Cortex of kidney (tissue), 1 donor: ENCODE measurements at places on chromosomes 13 and 19.

GRCh38 chr13:22110368-22110767 is 439.5 kb downstream of the FGF9 start:
- no peak for DNase-seq

DNA sequence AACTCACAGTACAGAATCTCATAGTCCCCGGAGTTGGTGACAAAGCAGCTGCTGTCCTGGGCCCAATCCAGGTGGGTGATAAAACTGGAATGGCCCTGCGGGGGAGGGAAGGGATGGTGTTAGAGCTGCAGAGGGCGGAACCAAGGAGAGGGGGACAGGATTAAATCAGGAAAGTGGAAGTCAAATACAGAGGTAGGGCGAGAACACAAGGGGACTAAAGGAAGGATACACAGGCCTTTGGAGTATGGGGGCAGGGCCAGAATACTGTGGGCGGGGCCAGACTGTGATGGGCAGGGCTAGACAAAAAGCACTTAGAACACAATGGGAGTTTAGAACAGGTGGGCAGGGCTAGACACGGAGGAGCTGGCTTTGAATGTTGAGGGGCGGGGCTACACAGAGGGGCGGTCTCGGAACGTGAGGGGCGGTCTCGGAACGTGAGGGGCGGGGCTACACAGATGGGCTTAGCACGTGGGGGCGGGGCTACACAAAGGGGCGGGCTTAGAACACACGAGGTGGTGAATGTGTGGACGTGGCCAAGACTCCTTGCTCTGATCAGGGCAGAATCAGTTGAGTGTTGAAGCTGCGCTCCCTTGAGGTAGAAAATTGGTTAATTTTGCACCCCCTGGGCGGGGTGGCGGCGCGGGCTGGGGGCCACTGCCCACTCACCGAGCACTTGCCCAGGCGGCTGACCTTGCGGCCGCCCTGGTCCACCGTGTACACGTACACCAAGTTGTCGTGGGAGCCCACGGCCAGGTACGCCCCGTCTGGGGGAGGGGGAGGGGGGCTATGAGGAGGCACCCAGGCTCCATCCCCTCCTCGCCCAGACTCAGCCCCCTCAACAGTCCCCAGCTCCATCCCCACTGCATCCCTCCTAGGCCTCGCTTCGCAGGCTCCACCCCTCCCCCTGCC is 14.0 kb upstream of the GPR4 start:
- DNase-seq, result no peak

DNA sequence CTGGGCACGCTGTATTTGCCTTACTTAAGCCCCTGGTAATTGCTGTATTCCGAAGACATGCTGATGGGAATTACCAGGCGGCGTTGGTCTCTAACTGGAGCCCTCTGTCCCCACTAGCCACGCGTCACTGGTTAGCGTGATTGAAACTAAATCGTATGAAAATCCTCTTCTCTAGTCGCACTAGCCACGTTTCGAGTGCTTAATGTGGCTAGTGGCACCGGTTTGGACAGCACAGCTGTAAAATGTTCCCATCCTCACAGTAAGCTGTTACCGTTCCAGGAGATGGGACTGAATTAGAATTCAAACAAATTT is 676 bp downstream of the BRCA2 start:
- no peak for DNase-seq

DNA sequence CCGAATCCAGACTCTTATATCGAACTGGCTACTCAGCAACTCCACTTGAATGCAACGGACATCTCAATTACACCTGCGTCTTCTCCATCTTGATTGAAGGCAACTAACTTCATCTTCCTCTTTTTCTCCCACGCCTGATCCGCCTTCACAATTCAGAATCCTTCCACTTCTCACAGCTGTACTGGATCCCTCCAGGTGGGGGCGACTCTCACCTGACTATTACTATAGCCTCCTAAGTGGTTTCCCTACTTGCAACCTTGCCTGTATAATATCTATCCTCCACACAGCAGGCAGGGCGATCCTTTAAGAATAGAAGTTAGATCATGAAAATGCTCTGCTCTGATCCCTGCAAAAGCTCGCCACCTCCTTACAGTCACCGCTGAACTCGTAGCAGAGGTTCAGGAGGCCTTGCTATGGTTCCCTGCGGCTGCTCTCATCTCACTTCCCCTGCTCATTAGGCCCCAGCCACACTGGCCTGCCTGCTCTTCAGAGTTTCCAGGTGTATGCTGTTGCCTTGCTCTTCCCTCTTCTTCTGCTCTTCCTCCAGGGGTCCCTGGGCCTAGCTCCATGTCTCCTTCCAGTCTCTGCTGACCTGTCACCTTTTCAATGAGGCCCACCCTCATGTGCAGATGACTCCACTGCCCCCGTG is 31.9 kb downstream of the RFXAP start:
- no peak for DNase-seq

- DNase-seq, result no peak
These were observed 1043.6 kb downstream of the UQCRFS1 start for GRCh38 chr19:28169168-28169887.

DNA sequence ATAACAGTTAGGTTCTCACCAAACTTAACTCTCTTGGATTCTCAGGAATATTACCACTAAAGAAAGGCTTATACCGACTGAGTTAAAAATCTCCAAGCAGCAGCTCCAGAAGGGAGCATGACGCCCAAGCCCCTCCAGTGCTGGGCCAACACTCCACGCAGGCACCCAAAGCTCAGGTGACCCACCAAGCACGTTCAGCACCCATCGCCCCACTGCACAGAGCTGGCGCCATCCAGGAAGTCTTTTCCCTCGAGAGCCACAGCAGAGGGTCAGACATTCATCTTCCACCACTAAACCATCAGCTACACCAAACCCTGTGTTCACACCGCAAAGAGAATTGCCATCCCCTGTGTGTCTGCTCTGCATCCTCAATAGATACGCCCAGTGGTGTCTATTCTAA is 65.7 kb downstream of the SOX1 start:
- no peak for DNase-seq

- no peak for DNase-seq
These were observed at the start of gene ZNF792 for GRCh38 chr19:34963573-34964406. ZNF792 (minus strand) TSS chr19:34964229; CDS start chr19:34963662, 567 bp downstream.

DNA sequence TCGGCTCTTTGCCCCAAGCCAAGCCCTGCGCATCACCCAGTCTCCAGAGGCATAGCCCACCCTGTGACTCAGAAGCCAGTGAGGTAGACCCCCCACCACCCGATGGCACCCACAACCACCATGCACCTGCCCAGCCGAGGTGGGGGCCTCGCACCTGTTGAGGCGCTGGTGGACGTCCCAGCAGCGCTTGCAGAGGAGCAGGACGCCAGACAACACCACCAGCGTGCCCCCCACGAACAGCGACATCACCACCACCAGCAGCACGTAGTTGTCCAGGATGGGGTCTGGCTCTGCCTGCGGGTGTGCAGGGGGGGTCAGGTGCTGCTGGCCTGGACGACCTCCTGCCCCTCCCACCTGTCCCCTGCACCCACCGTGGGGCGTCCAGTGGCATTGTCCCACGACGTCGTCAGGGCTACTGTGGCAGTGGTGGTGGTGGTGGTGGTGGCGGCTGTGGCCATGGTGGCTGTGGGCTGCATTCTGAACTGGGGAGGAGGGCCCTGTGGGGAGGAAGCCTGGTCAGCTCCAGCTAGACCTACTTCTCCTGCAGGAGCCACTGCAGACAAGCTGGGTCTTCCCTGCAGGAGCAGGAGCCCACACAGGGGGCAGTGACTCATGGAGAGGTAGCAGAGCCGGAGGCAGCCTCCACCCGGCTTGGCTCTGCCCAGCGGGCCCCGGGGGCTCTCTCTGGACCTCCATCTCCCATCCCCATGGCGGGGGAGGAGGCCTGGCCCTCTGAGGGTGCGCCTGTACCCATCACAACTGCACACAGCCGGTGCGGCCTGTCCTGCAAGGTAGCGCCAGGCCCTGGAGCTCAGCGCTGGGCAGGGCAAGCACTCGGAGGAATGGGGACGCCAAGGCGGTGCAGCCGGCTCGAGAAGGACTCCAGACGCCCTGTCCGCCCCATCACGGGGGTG is 1.9 kb downstream of the CBARP start:
- DNase-seq, result no peak

DNA sequence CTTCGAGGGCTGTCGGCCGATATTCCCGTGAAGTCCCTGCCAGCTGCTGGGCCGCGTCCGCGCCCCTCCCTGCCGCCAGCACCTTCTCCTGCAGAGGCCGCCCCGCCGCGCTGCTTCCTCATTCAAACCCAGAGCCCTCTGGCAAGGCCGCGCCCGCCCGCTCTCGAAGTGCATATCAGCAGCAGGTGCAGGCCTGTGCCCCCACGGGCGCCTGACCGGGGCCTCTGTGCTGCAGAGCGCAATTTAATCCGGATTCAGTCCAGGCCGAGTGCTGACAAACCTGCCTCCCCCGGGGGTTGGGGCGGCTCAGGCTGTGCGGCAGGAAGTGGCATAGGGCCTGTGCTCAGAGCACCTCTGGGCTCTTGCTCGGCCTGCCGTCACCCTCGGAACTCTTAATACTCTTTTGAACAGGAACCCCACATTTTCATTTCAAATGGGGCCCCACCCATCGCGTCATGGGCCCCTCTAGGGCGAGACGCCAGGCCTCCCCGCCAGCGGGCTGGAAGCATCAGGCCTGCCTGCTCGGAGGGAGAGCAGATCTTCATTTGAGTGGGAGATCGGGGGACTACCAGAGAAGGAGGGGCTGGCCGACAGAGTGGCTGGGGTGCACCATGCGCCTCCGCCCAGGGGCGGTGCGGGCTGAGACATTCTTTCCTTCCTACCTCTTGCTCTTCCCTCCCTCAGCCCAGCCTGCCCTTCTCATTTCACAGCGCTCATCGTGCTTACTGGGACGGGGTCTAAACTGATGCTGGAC is 125.7 kb downstream of the TNFRSF19 start:
- DNase-seq, result no peak
